ENCODE measurements at places on chromosomes 3 and 15.

DNA sequence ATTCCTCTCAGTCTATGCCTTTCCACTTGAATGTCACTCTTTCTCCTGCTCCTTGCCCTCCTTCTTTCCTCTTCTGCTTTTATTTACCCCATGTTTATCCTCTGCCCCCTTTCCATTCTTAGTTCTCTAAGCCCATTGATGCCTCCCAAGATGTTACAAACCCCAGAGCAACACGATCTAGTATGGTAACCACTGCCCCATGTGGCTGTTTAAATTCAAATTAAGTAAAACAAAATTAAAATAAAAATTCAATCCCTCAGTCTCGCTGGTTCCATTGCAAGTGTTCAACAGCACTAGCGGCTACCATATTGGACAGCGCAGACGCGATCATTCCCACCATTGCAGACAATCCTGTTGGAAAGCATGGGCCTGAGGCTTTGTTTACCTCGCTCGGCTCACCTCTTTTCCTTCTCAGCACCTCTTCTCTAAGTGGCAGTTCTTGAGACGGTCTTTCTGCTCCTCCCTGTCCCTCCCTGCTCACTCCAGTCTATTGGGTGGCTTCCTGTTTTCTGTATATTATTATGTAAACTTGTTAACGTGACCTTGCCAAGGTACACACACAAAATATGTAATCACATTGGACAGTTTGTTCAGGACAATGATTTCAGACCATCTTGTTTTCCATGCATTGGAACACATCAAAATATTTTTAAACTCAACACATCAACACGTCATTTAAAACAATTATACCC, 21.8 kb upstream of the CA12 start:
- DNase-seq = no peak

DNA sequence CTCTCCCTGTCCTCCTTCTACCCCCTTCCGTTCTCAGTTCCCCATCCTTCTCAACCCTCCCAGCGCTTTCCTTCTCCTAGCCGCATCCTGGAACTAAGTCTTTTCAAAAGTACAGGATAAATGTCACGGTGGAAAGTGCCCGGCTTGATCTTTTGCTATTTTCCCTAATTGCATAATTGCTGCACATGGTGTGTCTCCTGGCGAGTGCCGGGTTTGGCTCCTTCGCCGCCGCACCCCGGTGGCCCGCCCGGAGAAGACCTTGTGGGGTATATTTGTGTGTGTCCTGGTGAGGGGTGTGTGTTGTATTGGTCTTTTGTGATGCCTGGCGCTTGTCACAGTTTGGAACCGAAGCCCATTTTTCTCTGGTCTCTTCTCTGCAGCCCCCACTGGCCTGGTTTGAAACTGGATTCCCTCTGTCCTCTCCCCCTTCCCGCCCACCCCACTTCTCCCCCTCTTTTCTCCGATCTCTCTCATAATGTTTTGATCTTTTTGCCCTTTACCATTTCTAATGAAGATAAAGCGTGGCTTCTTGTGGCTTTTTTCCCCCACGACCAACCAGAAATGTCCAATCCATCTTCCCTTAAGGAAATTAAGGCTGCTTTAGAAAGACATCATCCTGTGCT, 692 bp downstream of the UBE2E2 start:
- no peak for DNase-seq

- DNase-seq = no peak
Observed at GRCh38 chr3:87792534-87793336, 266.1 kb downstream of the CGGBP1 start.

GRCh38 chr15:77021803-77022381, 27.0 kb downstream of the PSTPIP1 start:
- DNase-seq = peak; percentile 55

GRCh38 chr3:151445273-151446001, 15.4 kb downstream of the IGSF10 start:
- no peak for DNase-seq

- DNase-seq = no peak
Observed at GRCh38 chr3:6062261-6063187, 798.4 kb upstream of the GRM7 start.

DNA sequence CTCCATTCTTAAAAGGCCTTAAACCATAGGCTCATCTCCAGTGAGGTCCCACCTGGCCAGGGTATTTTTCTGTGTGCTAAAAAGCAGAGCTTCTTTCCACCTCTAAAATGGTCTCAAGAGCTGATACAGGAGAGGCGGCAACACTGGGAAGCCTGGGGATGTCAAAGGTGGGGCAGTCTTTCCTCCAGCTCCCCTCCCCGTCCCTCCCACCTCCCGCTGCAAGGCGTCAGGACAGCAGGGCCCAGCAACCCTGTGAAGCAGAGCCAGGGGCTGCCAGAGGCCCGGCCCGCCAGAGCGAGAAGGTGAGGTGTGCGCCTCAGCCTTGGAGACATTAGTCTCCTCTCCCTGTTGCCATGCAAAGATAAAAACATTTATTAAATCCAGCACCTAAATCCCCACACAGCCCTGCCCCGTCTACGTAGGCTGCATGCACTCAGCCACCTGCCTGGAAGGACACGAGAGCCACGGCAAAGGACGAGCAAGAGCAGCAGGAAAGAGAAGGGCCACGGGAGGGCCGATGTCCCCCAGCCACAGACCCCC, 75.6 kb downstream of the FAM174B start:
- no peak for DNase-seq

GRCh38 chr3:50208677-50209344, 3.7 kb downstream of the SLC38A3 start:
- DNase-seq = no peak

DNA sequence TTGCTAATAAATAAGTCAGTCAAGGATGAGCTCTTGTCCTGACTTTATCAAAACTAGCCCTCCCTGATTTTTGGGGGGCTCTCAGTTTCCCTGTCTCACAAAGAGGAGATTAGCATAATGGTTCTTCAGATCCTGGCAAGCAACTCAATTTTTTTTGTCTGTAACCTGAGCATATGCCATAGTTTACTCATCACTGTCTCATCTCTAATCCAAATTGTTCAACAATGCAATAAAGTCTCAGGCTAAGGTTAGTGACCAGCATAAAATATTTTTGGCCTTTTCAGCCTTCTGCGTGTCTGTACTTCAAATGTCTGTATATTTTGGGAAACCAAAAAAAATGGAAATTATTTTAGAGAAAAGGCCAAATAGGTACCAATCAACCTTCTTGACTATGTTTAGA, 465.6 kb upstream of the TPRG1 start:
- DNase-seq = no peak

DNA sequence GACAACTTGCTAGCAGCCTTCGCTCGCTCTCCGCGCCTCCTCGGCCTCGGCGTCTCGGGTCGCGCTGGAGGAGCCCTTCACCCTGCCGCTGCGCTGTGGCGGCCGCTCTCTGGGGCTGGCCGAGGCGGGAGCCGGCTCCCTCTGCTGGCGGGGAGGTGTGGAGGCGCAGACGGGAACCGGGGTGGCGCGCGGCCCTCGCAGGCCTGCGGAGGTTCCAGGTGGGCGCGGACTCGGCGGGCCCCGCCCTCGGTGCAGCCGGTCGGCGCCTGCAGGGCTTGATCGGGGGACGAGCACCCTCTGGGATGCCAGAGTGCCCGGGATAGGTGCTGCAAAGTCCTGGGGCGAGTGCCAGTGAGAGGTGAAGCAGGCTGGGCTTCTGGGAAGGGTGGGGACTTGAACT, 989.9 kb downstream of the ROBO2 start:
- DNase-seq = no peak

DNA sequence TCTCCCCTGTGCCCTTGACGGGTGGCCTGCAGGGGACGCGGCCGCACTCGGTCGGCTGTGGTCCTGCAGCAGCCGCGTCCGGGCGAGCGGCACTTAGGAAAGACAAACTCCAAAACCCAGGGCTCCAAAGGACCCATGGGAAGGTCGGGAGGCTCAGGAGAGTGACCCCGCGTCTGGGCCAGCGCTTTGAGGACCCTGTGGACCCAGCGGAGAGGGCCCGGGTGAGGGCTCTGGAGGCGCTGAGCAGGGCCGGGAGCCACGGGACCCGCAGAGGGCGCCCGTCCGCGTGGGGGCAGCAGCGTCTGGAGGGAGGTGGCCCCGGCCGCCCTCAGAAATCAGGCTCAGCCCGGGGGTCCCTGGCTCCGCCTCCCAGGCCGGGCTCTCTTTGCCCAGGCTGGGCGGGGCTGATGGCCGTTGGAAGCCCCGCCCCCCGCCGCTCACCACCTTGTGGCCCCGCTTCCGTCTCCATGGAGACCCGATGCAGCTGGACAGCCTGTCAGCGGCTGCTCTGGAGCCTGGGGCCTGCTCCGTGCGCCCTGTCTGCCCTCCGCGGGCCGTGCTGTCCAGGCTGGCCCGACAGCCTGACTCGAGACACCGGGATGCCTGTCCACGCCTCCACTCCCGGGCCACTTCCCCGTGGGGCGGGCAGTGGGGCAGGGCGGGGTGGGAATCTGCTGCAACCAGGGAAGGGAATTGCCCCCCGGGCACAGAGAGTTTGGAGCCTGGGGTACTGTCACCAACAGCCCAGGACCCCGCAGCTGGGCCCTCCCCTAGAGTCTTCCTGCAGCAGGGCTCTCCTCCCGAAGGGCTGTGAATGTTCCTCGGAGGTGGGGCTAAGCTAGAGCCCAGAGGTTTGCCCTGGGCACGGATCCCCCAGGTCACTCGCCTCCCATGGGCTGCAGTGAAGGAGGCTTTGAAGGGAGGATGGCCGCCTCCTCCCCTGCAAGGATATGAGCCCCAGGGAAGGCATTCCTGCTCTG, 34.8 kb upstream of the RPL32 start:
- no peak for DNase-seq

- DNase-seq = no peak
Observed at GRCh38 chr3:107263269-107264021, 113.8 kb upstream of the CCDC54 start.

DNA sequence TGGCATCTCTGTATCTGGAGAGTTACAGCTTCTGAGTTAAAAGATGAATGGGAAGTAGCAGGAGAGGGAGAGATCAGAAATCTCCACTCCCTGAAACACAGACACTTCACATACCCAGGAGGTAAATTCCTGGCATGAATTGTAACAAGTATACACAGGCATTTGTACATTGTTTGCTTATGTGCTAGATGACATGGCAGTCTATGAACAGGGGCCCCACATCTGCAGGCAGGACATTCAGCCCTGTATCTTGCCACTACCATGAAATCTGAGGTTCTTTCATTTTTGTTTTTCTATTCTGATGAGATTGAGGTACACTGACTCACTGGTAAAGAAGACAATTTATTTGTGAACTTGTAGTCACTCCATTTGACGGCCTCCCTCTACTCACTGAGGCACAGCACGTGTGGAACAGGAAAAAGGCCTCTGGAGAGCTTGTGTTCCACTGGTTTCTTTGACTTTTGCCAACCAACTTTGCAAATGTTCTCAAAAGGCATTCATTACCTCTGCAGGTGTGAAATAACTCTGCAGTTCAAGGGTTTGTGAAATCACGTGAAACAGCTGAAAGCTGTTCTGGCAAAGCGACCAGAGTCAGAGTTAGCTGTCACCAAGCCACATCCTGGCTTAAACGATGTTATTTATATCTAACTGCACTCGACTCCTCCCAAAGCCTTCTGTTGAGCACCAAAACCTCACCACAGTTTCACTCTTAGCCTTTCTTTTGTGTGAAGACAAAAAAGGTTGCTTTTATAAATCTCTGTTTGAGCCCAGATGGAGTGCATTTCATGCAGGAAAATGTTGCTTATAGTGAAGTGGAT, 401.3 kb upstream of the CFAP20DC start:
- DNase-seq = peak; percentile 71

DNA sequence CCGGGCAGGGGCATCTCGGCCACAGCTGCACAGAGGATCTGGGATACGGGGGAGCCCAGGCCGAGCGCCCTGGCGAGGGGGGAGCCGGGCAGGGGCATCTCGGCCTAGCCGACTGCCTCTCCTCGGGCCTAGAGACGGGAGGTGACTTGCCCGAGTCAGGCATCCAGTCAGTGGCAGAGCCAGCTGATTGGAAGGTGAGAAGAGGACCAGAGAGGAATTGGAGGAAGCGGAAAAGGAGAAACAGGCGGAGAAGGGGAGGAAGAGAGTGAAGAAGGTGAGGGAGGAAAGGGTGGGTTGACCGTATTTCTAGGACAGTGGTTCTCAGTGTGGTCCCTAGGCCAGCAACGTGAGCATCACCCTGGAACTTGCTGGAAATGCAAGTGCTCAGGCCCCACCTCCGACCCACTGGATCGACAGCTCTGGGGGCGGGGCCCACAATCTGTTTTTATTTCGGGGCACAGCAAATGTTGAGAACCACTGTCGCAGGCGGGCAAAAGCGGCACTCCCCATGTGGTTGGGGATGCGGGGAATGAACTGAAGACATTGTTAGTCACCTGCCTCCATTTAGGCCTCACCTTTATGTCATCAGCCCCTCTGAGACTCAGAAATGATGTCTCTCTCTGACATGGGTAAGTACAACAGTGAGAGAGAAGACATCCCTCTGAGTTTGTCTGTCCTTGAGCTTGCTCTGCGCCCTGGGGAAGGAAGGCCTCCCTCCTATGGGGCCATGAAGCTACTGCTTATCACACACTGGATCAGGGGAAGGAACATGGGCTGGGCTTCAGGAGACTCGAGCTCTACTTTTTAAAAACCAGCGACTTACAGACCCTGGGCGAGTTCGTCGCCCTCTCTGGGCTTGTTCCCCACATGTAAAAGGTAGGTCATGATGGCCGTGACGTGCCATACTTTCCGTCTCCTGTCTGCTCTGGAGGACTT, 1.0 kb upstream of the MELTF start:
- no peak for DNase-seq

DNA sequence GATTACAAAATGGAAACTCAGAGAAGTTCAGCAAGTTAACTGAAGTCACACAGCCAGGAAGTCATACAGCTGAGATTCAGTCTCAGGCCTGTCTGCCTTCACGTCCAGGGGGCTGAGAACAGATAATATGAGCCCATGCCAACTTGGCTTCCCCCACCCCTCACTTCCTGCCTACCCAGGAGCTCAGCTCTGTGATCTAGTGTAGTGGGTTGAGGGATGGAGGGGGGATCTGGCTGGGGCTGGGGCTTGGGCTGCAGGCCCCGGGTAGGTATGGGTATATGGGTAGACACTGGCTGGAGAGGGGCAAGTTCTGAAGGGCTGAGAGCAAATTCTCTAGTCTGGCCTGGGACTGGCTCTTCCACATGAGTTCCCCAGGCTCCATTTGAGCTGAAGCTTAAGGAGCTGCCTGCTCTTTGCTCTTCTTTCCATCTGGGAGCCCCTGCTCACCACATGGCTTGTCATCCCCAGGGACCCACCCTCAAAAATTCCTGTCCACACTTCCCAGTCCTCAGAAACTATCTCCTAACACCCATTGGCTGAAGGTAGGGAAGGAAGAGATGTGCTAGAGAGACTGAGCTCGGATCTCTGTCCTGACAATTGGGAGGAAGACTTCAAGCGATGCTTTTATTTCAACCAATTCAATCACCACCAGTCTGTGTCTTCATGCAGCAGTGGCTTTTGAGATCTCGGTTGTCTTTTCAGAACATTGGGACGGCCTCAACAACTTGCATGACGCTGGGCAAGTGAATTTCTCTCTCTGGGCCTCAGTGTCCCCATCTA, 2.0 kb downstream of the RASGRF1 start:
- DNase-seq = no peak

Data from central memory CD8-positive, alpha-beta T cell (primary cell).